DMS 273 treated with DMSO at 0.1 percent for 48 hours (cell line): ENCODE measurements at places on chromosomes 16 and 17.
A peak's percentile ranks its signal among the peaks of the same experiment; 100 is the strongest.

GRCh38 chr17:58985971-58986370, 120.7 kb downstream of the TRIM37 start:
- DNase-seq, result no peak

GRCh38 chr17:79295307-79295706, 220.7 kb downstream of the ENGASE start:
- no peak for DNase-seq

GRCh38 chr16:50884066-50884860, 142.4 kb downstream of the CYLD start:
- DNase-seq, result no peak

- DNase-seq, result no peak
Measured at GRCh38 chr17:52546990-52547389, 388.5 kb upstream of the CA10 start.

DNA sequence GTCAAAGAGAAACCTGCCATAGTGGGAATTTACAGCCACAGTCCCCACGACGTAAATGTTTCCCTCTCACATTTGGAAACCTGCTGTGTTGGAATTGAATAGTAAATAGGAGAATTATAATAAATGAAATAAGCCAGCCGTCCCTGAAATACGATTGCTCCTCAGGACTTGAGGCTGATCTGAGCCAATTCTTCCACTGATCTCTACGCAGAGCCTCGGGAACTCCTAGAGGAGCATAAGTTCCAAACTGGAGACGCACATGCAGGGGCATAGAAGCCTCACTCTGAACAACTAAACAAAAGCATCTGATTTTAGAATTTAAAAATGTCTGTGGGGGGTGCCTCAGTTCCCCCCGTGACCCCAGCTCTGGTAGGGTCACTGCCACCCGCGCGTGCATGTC, 10.2 kb upstream of the TEX19 start:
- no peak for DNase-seq

DNA sequence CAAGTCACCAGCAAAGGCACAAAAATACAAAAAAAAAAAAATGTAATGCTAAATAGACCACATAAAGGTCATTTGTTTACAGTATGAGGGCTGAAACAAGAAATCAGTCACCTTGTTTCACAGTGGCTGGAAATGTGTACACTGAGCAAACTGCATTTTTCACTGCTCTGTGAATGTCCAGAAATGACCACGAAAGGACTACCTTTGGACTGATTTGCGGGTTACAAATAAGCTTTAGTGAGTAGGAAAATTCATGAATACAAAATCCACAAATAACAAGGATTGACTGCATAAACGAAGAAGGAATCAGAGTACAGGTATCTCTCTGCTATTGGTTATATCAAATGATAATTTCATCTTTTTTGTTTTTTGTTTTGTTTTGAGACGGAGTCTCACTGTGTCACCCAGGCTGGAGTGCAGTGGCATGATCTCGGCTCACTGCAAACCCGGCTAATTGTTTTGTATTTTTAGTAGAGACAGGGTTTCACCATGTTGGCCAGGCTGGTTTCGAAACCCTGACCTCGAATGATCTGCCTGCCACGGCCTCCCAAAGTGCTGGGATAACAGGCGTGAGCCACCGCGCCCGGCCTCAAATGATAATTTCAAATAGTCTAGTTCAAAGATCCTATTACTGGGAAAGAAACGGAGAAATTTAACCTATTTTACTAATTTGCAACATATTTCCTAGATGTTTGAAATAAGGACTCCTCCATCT, 30.5 kb downstream of the CYTH1 start:
- no peak for DNase-seq

DNA sequence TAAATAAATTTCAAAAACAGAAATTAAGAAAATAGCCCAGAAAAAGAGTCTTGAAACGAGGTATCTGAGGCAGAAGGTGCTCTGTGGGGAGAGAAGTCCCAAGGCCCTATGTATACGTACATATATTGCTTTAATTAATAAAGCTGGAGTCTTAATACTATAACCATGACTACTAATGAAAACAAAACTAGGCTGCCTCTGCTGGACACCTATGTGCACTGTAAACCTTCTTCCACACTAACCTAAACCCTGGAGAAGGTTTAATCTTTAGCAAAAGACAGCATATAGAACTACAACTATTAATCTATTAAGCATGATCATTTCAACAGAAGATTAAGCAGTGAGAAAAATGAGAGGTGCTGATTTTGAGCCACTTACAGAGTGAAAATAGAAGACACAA, 153.9 kb upstream of the C17orf78 start:
- DNase-seq, result no peak

- no peak for DNase-seq
Measured at GRCh38 chr16:24734382-24734781, 4.9 kb downstream of the TNRC6A start.

- no peak for DNase-seq
Measured at GRCh38 chr17:48597778-48598631, 4.4 kb upstream of the HOXB5 start.

DNA sequence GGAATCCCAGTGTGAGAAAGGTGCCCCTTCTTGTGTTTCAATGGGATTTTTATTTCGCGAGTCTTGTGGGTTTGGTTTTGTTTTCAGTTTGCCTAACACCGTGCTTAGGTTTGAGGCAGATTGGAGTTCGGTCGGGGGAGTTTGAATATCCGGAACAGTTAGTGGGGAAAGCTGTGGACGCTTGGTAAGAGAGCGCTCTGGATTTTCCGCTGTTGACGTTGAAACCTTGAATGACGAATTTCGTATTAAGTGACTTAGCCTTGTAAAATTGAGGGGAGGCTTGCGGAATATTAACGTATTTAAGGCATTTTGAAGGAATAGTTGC, 567 bp downstream of the UBB start:
- DNase-seq, result no peak

DNA sequence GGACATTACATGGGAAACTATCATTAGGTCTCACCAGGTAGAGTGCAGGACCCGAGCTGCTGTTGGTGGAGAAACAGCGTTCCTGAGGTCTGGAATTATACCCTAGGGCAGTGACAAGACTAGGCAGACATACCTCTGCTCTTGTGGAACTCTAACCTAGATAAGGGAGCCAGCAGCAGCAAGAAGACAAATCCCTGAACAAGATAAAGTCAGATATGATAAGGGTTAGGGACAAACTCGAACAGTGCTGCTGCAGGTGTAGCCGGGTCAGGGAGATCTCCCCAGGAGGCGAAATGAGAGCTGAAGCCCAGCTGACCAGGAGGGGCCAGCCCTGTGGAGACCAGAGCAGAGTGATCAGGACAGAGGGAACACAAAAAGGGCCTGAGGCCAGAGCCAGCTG, 34.7 kb downstream of the ARSG start:
- DNase-seq, result no peak

GRCh38 chr17:61764846-61765245, 98.5 kb downstream of the BRIP1 start:
- no peak for DNase-seq

DNA sequence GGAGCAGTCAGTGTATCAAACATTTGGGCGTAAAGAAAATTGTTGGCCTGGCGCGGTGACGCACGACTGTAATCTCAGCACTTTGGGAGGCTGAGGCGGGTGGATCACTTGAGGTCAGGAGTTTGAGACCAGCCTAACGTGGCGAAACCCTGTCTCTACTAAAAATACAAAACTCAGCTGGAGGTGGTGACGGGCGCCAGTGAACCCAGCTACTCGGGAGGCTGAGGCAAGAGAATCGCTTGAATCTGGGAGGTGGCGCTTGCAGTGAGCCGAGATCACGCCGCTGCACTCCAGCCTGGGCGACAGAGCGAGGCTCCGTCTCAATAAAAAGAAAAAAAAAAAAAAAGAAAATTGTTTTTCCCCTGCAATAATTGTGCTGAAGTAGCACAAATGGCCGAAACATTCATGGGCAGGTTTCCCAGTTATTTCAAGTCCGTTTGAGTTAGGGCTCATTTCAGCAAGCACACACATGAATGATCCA, 1.4 kb downstream of the GCSH start:
- no peak for DNase-seq

DNA sequence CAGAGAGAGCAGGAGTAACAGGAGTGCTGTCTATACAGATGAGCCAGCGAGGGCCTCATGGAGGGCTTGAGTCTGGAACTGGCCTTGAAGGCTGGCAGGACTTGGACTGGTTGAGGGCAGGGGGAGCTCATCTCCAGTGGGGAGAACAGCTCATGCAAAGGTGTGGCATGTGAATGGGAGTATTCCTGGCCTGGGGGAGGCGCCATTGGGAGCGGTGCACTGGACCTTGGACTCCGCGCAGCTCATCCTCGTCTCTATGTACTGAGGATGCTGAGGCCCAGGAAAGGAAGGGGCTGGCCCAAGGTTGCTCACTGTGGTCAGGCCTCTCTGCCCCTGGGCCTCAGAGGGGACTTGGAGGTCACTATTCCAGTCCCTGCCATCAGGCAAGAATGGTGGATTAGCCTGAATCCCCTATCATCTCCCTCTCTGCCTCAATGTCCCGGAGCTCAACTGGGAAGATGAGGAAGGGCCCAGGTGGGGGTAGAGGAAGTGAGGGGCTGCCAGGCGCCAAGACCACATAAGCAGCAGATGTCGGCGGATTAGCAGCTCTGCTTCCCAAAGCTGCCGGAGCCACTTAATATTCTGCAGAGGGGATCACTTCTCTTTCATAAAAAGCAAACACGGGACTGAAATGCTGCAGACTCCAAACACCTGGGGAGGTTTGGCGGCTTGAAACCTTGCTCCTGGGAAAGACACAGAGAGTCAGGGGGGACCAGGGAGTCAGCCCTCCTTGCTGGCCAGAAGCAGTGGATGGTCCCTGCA, 88.9 kb downstream of the SDK2 start:
- DNase-seq, result peak; percentile 54

- DNase-seq, result no peak
Measured at GRCh38 chr17:33803199-33803685, 451.8 kb upstream of the CCL2 start.

DNA sequence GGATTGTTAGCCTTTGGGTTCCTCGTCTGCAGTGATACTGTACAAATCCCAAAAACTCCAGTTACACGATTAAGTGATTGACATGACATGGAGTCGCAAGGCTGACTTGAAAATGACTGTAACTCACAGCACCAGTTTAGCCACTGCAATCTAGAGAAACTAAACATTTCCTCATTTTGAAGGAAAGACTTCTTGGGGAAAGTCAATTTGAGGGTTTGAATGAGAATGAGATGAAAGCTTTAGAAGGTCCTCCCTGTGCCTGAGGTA, 4.8 kb downstream of the BANP start:
- no peak for DNase-seq

- no peak for DNase-seq
Measured at GRCh38 chr17:81832608-81833159, 407 bp downstream of the MCRIP1 start.

DNA sequence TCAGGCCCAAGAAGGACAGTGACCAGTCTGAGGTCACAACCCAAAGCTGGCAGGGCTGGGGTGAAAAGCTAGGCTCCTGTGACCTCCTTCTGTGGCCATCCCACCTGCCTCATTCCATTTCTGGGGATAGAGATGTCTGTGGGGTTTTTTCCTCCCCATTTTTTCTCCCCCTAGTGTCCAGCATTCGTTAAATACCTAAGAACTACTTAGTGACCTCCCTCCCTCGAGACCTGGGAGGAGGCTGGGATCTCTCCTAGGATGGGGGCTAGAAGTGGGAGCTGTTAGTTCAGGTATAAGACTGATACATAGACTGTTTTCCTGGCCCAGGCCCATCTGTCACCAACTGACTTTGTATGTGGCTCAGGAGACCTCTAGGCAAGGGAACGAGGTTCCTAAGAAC, 20.5 kb upstream of the STAC2 start:
- no peak for DNase-seq

- peak; percentile 94 for DNase-seq
Measured at GRCh38 chr16:29825145-29826044, 5.1 kb downstream of the MVP start.

DNA sequence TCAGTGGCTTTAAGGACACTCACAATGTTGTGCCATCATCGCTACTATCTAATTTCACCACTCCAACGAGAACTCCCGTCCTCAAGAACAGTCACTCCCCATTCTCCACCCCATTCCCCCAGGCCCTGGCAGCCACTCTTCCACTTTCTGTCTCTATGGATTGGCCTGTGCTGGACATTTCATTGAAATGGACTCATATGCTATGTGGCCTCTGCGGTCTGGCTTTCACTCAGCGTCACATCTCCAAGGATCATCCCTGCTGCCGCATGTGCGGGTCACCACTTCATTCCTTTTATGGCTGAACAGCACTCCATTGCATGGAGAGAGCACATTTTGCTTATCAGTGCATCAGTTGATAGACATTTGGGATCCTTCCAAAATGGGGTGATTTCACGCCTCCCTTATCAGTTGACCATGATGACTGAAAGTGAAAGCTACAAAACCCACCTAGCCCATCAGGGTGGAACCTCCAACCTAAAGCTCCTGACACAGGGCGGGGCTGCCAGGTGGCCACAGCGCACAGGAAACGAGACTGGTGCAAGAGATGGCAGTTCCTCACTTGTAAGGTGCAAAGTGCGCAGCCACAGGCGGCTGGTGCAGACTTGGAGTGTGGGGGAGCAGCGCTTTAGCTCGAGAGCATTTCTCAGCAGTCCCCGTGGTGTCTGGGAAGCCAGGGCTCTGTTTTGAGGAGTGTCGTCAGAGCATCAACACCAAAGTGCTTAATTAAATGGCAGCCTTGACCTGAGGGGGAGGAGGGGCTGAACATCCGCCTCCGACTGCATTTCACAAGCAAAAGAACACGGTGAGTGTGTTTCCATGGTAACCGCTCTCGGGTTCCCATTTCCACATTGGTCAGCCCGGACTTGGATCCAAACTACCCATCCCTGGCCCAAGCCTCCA, 23.8 kb downstream of the COTL1 start:
- DNase-seq, result no peak

DNA sequence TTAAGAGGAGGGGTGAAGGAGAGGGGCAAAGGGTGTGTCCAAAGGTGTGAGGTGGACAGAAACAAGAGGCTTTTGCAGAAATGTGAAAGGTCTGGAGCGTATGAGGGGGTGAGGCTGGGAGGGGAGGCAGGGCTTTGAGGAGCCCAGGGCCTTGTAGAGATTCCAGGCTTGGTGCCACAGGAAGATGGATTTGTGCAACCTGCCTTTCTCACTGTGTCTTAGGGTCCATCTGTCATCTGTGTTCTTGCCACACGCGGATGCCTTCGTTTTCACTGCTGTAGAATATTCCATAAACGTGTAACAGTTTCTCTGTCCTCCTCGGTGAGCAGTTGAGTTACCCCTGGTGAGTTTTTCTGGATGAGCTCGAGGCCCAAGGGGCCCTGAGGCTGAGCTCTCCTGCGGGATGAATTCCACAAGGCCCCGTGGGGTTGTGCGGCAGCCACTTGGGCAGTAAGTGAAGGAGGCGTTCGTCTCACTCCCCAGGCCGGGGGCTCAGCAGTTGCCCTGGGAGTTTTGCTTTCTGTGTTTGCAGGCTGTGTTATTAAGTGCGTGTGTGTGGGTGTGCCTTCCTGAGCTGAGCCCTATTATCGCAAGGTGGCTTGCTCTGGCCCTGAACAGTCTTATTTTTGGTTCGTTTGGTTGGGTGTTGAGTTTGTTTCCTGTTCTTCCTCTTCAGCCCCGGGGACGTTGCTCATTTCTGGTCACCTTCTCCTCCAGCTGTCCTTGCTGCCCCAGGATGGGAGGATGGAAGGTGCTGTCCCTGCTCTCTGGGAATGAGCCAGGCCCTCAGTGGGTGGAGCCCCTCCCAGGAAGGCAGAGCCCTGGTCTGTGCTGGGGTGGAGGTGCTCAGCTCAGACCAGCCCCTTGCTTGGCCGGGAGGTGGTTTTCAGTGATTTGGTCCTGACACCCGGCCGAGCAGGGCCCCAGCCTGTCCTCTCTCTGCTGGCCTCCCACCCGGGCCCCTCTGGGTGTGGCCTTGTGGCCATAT, 28.4 kb downstream of the BAIAP2 start:
- DNase-seq, result no peak
